Activated T-cell treated with anti-CD3 and anti-CD28 coated beads, Interleukin-2, amount 50 U/mL, for 72 hours (primary cell): ENCODE measurements at places on chromosomes 5 and 9. TPM values are rescaled to one million over a fixed set of nuclear protein-coding genes. Genes with fewer than 3 reads are reported as not detected.

The NSG2 gene
- total RNA-seq = not detected

The PTGER4 gene
- total RNA-seq = 59.5 TPM

The PCDHB2 gene
- total RNA-seq = not detected

The SPINK13 gene
- total RNA-seq = not detected

The ZNF608 gene
- 0.05 TPM for total RNA-seq

The DDX41 gene
- total RNA-seq = 89.2 TPM
